Hepatic stellate cell (primary cell): ENCODE measurements at places on chromosomes 3 and 15.

DNA sequence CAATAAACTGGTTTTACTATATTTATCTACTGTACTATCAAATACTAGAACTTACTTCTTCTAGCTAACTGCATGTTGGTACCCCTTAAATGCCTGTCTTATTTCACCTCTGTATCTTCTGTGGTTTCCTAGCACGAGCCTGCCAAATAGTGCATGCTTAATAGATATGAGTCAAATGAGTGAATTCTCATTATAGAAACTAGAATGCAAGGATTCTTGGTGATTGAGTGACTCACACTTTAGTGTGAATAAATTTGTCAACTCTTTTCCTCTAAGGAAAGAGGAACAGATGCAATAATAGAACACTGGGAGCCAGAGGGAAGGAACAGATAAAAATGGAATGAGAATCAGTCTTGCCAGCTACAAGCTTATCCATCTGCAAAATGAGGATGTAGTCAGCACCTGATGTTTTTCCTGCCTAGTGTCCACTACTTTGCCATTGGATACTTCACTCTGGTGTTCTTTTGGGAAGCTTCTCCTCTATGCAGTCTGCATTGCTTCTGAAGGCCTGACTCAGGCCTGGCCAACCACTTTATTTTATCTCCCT is 189.1 kb upstream of the CADPS start:
- no peak for DNase-seq

DNA sequence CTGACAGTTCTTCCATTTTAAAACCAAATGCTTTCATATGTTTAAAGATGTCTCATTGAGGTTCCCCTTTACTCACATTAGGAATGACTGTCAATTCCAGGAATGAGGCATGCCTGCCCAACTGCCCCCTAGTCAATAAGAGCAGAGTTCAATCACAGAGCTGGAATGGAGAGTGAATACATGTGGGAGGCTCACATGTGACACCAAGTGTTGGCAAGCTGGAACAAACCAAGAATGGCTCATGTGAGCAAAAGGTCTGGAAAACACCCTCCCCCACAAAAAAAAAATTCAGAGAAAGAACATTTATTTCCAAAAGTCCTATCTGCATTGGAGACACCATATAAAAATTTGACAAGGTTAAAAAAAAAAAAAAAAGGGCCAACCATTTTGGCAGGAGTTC is 3.7 kb downstream of the PBRM1 start:
- peak; percentile 71 for DNase-seq

- no peak for DNase-seq
Measured at GRCh38 chr3:159605101-159605500, 383.5 kb upstream of the IL12A start.

GRCh38 chr3:53180305-53181023 is 19.5 kb downstream of the PRKCD start:
- DNase-seq: no peak

DNA sequence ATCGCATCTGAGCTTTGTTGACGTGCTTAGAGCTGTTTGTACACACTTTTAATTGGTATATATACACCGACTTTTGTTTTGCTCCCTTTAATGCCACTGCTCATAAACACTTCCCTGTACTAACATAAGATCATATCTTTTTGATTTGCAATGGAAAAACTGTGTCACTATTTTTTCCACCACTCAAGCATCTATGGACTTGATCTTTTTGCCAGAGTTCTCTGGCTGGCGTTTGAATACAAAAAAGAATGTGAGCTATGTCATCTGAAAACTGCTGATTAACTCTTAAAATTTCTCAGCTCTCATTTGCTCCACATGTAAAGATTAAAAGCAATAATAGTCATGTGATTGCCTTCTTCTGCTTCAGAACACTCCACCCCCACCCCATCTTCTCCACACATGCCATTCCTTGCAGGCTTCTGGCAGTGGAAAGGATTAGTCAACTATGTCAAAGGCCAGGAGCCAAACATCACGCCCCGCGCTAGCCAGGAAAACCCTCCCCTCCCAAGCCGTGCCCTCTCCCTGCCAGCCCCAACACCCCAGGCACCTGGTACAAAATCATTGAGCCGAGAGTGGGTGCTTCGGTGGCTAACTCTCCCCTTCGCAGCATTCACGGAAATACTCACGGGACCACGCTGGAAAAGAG is 123.4 kb upstream of the MEF2A start:
- DNase-seq: peak; percentile 93

DNA sequence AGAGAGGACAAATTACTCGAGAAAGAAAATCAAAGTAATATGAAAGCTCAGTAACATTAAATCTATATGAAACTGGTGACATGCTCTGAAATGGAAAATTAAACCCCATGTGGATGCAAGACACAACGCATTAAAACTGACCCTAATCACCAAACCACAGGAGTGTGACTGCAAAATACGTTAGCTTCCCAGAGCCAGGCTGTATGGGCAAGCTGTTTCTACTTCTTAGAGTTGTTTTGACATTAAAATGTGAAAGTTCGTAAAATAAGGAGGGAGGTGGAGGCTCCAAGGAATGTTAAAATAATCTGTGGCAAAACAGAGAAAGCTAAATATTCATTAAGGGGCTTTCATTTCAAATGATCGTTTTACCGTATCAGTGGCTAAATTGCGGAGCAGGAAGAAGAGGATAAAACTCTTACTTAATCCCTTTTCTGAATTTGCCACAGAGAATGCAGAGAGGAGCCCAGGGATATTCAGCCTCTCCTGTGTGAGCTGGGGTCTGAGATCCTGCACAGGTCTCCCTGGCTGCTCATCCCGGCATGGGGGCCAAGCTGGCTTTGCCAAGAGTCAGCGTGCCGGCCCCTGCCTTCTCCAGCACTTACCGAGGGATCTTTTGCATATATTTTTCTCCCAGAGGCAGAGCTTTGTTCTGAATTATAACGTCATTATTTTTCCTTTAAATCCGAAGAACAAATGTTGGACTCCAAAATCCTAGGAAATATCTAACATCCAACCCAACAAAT is 239.8 kb upstream of the THBS1 start:
- no peak for DNase-seq
